Activated CD4-positive, CD25-positive, alpha-beta regulatory T cell treated with anti-CD3 and anti-CD28 coated beads, Interleukin-2, amount 50 U/mL, for 72 hours (primary cell): ENCODE measurements at places on chromosomes 3 and 15.
A peak's percentile ranks its signal among the peaks of the same experiment; 100 is the strongest.

GRCh38 chr3:103968751-103969150 lies 1398.0 kb upstream of the ALCAM start:
- no peak for DNase-seq

GRCh38 chr3:73604451-73604850 lies 20.3 kb downstream of the PDZRN3 start:
- DNase-seq, result no peak

GRCh38 chr3:146589899-146590508 lies 15.1 kb downstream of the PLSCR5 start:
- DNase-seq, result no peak

- no peak for DNase-seq
Measured at GRCh38 chr3:179673523-179673922, 20.7 kb downstream of the USP13 start.

GRCh38 chr15:81221449-81221848 lies 24.8 kb downstream of the IL16 start:
- DNase-seq, result no peak

- no peak for DNase-seq
Measured at GRCh38 chr3:85533586-85533985, 574.8 kb downstream of the CADM2 start.

GRCh38 chr3:109643590-109643989 lies 306.2 kb upstream of the DPPA4 start:
- no peak for DNase-seq

DNA sequence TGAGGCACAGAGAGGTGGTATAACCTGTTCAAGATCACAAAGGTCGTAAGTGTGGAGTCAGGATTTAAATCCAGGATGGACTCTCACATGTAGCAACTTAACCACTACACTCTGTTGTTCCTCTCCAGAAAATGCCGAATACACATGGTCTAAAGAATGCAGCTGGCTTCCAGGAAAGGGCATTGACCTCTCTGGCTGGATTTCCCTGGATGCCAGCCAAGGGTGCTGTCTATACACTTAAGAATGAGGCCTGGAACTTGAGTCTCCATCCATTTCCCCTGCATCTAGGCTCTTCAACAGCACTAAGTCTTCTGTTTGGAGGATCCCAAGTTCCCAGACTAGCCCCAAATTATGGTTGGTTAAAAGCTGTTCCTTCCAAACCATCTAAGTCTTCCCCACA lies 60.5 kb downstream of the CERS3 start:
- no peak for DNase-seq

- DNase-seq, result no peak
Measured at GRCh38 chr3:47340866-47341265, 40.0 kb upstream of the PTPN23 start.

DNA sequence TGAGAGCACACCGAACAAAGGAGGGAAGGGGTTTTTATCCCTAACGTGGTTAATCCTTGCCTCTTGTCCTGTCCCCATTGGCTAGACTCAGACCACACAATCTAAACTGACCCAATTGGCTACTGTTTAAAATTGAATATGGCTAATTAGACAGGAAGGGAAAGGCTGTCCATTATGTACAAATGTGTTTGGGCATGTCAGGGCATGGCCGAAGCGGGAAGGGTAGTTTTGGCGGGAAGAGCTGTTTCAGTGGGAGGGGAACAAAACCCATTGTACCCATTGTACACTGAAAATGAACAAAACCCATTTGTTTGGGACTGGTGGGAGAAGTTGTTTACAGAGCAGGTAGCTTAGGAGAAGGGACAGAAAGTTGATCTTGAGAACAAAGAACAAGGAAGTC lies 330.9 kb upstream of the POU1F1 start:
- DNase-seq, result no peak

GRCh38 chr3:195909644-195910498 lies 1.5 kb upstream of the TNK2 start:
- DNase-seq, result peak; percentile 85

DNA sequence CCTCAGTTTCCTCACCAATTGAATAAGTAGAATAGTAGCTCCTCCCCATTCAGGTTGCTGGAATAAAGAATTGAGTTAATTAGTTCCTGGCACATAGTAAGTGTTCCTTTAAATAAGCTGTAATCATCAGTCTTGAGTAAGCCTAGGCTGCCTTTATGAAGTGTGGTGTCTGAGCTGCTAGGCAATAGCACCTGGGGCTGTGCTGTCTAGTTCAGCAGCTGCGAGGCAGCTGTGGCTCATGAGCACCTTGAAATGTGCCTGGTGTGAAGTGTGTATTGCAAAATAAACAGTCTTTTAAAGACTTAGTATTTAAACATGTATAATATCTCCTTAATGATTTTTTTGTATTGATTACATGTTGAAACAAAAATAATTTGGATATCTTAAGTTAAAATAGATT lies 77.6 kb downstream of the TOP2B start:
- no peak for DNase-seq

GRCh38 chr3:188660415-188660814 lies 506.5 kb downstream of the LPP start:
- DNase-seq, result no peak

- DNase-seq, result peak; percentile 70
Measured at GRCh38 chr3:72446218-72447058, 401.8 kb downstream of the SHQ1 start.

- DNase-seq, result no peak
Measured at GRCh38 chr15:50280271-50280670, 14.7 kb upstream of the HDC start.

DNA sequence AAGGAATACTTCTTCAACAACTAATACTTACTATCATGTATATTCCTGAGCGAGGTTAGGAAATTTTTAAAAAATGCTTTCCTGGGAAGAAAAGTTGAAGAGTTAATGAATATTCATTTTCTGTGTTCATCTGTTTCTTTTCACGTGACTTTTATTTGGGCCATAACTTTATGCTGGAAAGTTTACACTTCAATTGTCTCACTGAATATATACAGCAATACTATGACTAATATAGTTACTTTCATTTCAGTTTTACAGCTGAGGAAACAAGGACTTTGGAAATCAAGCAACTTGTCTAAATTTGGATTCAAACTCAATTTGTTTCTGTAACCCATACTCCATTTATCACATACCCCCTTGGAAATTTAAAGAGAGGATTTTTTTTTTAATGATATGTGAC lies 894.2 kb downstream of the ROBO1 start:
- DNase-seq, result no peak

DNA sequence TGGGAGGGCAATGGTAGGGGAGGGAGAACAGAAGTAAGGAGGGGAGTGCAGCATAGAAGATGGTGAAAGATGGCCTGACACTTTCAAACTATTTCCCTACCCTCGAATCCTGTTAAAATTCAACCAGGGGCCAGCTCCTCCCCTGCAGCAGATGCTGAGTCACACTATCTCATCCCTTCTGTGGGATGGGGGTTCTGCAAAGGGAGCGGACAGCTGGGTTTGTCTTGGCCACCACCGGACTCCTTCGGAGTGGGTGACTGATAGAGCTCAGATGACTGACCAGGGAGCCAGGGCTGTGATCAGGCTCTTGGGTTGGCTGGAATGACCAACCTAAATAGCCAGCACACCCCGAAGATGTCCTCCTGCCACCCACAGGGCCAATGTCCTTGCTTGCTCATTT lies 33.6 kb upstream of the TMCC1 start:
- DNase-seq, result no peak
